Immature natural killer cell (primary cell): ENCODE measurements at places on chromosomes 6 and 20. TPM values are rescaled to one million over a fixed set of nuclear protein-coding genes. Genes with fewer than 3 reads are reported as not detected.

DNA sequence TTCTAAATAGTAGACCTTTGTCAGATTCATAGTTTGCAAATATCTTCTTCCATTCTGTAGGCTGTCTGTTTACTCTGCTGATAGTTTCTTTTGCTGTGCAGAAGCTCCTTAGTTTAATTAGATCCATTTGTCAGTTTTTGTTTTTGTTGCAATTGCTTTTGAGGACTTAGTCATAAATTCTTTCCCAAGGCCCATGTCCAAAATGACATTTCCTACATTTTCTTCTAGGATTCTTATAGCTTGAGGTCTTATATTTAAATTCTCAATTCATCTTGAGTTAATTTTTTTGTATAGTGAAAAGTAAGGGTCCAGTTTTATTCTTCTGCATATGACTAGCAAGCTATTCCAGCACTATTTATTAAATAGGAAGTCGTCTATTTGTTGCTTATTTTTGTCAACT lies 287.0 kb downstream of the PACRG start:
- H3K27me3 ChIP-seq: no peaks in the 10 kb centered on the region
- no peaks in the 10 kb centered on the region for H3K4me1 ChIP-seq
- DNase-seq: no peak
- H3K36me3 ChIP-seq: no peaks in the 10 kb centered on the region

CCN6 gene
- polyA plus RNA-seq: not detected

ZC3H12D gene
- polyA plus RNA-seq: not detected

DNA sequence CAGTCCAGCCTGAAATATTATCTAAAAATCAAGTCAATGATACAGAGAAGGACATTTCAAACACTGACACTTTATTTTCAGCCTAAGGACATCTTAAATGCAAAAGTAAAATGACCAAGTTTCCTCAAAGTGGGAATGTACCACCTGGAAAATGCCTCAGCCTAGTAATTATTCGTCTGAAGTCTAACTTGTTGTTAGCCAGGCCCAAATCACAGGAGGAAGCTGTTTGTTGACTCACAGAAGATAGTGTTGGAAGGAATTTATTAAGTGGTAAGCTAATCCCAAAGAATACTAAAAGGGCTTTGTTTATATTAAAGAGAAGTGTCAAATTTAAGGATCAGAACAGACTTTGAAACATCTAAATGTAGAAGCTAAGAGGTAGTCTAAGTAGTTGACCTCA lies 2.5 kb downstream of the PDE7B start:
- no peaks in the 10 kb centered on the region for H3K36me3 ChIP-seq
- H3K27ac ChIP-seq: no peak overlapping the region
- peaks cover 15% of the 10 kb centered on the region for H3K4me1 ChIP-seq
- H3K27me3 ChIP-seq: peaks cover 4% of the 10 kb centered on the region

DEFB116 gene
- not detected for polyA plus RNA-seq
